GM23338 (cell line): ENCODE measurements at places on chromosomes 3 and 15. TPM values are rescaled to one million over a fixed set of nuclear protein-coding genes. Genes with fewer than 3 reads are reported as not detected.

Gene BCHE
- 0.92 and 1.1 TPM in 2 replicates for polyA plus RNA-seq

Gene GOLGA8S
- polyA plus RNA-seq, result 0.05 TPM in 1 of 2 replicates, not detected in the other

Gene SCN11A
- 0.05 TPM in 2 replicates for polyA plus RNA-seq

Gene TP63
- polyA plus RNA-seq, result 0.30 TPM in 1 of 2 replicates, not detected in the other

DNA sequence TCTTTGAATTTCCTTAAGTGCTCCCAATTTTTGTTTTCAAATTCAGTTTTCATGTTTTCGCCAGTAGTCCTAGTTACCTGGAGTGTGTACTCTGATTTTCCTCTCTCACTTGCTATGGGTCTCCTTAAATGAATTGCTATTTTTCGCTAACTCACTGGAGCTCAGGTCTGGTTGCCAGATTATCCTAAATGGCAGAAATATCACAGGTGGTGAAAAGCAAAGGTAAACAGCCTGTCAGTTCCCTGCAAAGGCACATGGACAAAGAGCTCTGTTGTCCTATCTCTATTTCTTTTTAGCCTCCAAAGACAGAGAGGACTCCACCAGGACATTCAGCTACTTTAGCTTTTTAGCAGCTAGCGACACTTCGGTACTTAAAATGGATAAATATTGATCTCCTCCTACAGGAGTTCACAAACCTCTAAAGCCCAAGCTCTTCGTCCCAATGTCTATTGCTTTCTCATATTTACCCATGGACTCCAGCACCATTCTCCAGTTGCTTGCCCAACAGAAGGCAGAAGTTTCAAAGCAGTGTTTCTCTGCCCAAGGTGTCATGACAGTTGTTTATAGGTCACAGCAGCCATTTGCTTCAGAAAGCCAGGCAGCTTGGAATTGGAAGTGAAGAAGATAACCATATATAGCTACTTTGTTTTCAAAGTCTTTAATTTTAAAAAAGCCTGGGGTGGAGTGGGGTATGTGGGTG lies 12.3 kb downstream of the ZBTB20 start:
- DNase-seq, result no peak

DNA sequence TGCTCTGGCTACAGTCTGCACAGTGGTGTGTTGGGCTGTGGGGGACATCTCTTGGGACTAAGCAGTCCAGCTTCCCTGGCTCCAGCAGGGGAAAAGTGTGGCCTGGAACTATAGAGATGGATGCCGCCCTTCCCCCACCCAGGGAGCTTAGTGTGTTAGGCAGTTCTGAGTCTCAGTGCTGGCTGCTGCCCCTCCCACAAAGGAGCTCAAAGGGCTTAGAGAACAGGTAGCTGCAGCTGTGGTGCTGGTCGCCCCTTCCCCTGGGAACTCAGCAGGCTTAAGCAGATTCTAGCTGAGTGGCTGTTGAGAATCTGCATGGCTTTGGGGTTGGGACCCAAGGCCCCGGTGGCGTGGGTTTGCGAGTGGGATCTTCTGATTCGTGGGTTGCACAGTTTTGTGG lies 190.8 kb downstream of the PDCD6IP start:
- peak; percentile 31 for DNase-seq

- peak; percentile 98 for DNase-seq
These were observed 13.5 kb upstream of the ZNF592 start for GRCh38 chr15:84734794-84735479.

- DNase-seq, result no peak
These were observed 101.5 kb upstream of the CRBN start for GRCh38 chr3:3281024-3281423.

- DNase-seq, result peak; percentile 13
These were observed 73.7 kb downstream of the STT3B start for GRCh38 chr3:31606453-31606852.

DNA sequence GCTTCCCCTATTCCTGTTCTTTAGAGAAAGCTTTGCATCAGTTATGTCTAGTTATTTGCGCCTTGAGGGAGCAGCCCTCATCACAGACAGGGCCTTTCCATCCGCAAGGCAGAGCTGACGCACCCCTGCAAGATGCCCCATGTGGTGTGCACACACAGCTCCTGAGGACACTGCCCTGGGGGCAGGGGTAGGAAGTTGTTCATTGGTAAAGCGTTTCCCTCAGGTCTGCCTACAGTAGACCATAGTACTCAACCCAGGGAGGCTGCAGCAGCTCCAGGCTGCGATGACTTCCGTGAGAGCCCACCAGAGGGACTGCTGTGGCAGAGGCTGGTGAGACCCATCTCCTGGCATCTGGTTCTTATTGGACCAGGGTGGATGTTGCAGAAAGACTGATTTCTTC lies 55.1 kb upstream of the PLXNA1 start:
- no peak for DNase-seq

- no peak for DNase-seq
These were observed 1.1 kb upstream of the SEMA3G start for GRCh38 chr3:52446042-52446441.

DNA sequence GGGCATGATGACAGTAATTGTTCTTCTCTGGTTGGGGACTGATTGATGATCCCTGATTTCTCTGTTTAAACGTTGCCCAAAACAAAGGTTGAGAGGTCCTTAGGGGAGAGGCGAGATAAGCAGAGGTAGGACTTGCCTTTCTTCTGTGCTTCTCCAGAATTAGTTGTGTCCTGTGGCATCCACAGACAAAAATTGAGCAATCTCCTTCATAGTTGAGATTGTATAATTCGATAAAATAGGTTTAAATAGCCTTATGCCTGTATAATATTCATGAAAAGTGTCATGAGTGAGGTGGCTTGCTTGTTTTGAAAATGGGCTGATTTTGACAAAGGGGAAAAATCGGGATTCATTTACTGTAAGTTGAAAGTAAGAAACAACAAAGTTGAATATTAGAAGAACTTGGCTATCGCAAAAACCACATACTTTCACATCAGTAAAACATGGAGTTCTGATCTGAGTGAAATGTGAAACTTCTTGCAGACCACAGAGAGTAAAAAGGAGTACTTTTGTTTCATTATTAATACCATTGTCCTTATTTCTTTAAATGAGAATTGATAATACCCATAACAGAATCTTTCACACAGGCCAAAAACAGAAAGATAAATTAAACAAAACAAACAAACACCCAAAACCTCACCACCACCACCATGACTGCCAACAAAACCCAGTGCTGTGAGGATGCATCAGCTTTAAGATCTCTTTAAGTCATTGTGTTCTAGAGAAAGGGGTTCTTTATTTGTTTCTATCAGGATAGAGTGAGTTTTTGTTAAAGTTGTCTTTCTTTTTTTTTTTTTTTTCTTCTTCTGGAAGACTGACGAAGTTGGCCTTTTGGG lies 155.7 kb downstream of the LPP start:
- DNase-seq, result no peak

DNA sequence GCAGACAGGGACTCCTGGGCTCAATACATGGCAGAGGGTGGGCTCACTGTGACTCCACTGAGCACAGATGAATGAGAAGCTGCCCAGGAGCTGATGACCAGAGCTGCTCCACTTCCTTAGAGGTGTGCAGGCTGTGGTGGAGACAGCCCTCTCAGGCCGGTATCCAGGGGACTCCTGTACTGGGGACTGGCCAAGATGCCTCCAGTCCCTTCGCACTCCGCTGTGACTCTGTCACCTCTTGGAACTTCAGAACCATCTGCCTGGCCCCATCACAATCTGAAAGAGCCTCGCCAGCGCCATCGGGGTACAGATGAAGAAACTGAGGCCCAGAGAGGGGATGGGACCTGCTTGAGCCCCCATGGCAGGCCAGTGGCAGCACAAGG lies 111.2 kb downstream of the ETFA start:
- no peak for DNase-seq
